ENCODE measurements at places on chromosomes 1 and 21.

DNA sequence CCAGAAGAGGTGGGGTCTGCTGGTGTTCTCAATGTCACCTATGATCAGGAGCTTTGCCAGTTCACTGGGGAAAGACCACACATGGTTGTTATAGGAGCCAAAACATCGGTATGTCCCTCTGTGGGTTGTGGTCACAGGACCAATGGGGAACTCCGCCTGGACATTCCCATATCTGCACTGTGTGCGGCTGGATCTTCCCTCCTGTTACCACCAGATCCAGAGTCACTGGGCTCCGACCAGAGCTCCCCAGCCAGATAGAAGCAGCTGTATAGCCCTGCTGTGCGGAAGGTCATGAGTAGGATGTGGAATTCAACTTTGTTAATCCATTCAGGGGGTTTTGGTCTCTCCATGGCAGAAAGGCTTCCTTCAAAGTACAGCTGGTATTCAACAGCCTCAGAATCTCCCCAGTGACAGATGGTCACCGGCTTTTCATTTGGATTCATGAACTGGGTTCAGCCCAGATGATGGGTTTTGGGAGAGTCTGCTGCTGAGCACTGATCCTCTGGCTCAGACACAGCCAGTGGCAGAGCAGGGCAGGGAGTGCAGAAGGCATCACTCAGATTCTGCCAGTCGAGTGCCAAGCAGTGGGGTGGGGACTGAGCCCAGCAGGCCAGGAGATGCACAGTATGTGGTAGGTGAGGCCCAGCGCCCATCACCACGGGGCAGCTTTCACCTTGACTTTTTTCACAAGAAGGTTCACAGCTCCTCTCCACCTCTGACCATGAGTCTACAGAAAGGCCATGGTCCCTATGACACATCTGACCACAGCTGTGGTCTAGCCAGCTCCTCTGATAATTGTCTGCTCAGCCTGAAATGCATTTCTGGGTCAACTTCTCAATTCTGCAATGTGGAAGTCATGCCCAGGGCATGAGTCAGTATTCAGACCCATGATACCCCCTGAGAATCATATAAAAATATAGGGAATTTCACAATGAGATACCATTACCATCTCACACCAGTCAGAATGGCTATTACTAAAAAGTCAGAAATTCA, 2.9 kb upstream of the SHCBP1L start:
- peak; percentile 99 for DNase-seq

- DNase-seq: no peak
Measured at GRCh38 chr1:5448486-5448885, 543.7 kb downstream of the NPHP4 start.

GRCh38 chr1:54510715-54511270, 37.2 kb upstream of the ACOT11 start:
- no peak for DNase-seq

DNA sequence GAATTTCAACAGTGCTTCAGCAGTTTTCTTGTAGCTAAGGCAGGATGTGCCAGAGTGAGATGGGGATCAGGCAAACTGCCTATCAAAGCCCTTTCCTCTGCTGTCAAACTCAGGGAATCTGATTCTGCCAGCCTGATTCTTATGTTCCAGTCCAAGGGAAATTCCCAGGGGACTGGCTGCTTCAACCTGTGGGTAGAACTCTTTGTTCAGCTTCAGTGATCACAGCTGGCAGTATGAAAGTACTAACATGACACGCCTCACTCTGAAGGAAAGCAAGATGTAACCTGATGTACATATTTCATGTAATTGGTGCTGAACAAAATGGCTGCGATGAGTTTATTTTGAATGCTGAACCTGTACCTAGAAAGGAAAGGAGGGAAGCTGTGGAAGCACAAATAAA, 40.1 kb upstream of the SLC5A9 start:
- DNase-seq: peak; percentile 79

DNA sequence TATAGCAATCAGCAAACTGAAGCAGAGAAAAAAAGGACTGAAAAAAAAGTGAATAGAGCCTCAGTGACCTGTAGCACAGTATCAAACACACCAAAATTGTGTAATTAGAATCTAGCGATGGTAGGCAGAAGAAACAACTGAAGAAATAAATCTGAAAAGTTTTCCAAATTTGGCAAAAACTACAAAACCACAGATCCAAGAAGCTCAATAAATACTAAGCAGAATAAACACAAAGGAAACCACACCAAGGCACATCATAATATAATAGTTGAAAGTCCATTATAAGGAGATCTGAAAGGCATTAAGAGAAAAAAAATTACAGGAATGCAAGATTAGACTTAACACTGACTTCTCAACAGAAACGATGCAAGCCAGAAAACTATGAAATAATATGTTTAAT, 7.1 kb upstream of the IL12RB2 start:
- DNase-seq: no peak

DNA sequence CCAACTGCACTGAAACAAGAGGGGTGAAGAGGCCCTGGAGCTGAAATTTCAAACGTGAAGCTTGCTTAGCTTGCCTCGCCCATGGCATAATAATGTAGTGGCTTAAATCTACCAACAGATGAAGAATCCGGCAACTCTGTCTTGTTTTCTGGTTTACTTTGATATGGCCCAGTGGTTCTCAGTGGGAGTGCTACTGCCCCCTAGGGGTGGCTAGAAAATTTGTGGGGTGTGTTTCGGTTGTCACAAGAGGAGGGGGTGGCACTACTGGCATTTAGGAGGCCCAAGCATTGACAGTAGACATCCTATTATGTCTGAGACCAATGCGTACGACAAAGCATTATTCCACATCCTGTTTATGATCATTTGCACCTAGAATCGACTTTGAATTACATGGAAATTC, 51.9 kb upstream of the C8B start:
- no peak for DNase-seq

DNA sequence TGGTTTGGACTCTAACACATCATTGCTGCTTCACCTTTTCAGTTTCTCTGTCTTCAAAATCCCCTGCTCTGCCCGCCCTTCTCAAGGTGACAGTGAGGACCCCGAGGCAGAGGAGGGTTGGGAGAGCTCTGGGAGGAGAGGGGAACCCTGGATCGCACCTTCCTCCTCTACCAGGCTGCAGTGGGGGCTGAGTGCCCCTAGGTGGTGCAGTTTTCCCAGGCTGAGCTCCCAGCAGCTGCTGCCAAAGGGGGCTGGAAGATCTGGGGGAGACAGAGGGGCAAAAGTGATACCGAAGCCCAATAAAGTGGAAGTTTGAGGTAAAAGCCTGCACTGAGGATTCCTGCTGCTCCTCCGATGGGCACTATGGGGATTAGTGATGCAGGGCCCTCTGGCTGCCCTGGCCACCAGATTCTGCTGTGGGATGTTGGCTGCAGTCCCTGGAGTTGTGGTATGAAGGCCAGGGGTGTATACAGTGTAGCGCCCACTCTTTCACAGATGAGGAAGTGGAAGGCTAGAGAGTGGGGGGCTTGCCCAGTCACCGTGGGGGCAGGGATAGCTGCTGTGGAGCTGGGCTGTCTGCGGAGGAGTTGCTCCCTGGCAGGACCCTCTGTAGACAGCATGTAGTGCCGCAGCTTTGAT, 40.7 kb upstream of the SCMH1 start:
- DNase-seq: no peak

DNA sequence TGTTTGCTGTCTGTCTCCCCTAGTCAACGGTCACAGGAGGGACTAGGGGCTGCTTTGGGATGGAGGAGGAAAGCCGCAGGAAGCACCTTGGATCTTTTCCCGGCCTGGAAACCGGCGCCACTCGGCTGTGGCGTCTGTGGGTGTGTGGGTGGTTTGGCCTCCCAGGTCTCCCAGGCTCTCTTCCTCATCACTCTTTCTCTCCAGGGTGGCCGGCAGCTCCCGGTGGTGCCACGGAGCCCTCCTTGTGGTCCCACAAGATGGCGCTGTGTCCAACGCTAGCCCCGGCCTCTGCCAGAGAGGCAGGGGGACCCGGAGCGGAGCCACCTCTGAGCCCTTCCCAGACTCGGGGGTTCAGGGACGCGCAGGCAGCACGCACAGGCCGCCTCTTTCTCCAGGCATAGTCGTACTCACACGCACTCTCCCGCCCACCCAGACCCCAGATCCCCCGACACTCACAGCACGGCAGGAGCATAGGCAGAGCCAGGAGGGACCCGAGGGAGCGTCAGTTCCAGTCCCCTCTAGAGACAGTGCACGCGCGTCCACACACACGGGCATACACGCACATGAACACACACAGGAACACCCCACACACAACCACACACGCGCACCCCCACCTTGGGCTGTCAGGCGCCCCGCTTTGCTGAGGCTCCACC, 31.2 kb downstream of the CDCP2 start:
- DNase-seq: peak; percentile 98

GRCh38 chr1:199936441-199936840, 91.1 kb upstream of the NR5A2 start:
- DNase-seq: no peak

DNA sequence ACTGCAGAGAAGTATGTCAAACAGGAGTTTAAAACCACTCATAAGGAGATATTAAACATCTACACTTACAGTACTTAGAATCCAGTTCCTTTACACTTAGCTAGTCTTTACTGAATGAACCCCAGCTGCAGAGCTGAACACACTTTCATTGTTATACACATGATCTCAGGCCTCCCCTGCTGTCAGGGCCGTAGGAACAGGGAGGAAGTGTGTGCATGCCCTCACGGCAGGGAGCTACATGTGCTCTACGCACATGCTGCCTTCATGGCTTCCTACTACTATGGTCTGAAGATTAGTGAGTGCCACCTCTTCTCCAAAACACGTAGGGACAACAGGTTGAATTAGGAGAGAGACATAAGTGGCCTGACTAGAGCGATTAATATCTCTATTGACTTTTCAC, 191.5 kb downstream of the SIPA1L2 start:
- DNase-seq: no peak

DNA sequence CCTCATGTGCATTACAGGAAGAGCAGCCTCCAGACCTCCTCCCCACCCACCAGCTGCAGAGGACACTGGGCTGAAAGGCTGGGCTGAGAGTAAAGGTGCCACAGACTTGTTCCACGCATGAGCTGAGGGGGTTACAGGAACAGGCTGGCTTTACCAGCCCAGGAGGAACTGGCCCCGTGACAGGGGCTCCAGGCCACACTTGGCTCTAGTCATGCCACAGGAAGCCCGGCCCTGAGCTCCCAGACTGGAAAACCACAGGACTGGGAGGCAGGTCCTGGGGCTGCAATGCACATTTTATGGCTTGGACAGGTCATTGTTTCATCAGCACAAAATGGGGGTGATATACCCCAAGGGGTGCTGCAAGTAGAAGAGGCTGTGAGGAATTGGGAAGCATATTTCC, 35.6 kb downstream of the GPA33 start:
- peak; percentile 27 for DNase-seq

GRCh38 chr1:226615876-226616275, 67.3 kb downstream of the STUM start:
- no peak for DNase-seq

GRCh38 chr1:7591565-7591964, 179.5 kb upstream of the VAMP3 start:
- no peak for DNase-seq

GRCh38 chr1:56850411-56850810, 4.2 kb upstream of the C8A start:
- no peak for DNase-seq

- DNase-seq: no peak
Measured at GRCh38 chr21:32182449-32182848, 96.4 kb downstream of the MIS18A start.

DNA sequence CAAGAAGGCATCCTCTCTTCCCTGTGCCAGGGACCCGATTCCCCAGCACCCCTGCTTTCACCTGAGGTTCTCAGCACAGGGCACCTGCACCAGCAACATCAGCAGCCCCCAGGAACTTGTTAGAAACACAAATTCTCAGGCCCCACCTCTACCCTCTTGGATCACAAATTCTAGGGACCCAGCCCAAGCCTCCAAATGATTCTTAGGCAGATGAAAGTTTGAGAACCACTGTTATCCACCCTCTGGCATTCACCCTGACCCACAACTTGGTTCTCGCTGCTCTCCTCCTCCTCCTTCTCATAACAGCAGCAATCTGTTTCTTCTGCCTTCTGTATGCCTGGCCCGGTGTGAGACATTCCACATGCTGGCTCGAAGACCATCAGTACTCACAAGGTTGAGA, 60.3 kb upstream of the HIVEP3 start:
- no peak for DNase-seq

DNA sequence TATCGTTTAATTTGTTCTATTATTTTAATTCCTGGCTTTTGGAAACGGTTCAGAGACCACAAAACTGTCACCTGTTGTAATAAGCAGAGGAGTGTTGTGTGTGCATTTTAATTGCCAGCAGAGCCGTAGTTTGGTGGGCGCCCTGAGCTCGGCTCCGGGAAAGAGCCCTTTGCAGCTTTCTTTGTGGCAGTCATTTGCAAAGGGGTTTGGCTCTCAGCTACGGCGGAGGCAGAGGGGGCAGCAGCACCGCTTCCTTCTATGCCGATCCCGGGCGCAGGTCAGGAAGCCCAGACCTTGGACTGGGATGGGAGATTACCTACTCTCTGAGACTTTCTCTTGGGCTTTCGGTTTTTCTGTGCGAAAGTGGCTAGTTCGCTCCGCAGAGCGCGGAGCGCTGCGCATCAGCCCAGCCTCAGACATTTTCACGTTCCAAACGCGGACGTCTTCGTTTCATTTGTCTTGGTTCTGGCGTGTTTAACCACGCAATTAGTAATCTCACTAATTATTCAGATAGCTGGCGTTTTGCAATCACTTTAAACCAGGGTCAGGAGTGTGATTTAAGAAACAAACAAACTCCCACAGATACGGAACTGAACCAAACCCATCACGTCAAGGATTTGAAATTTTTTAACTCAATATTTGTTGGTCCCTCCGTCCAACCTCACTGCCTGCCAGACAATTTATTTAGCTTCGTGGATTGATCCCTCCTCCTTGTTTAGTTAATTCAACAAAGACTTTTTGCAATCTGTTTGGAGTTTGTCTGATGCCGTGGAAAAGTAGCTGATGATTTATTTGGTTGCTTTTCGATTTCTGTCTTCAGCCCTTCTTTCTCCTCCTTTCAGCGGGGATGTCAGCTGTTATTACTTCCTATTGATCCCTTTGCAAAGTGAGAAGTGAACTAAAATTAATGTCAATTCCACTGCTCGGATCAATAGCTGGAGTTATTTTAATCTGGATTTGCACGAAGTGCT, 3.9 kb downstream of the RNF220 start:
- DNase-seq: no peak

DNA sequence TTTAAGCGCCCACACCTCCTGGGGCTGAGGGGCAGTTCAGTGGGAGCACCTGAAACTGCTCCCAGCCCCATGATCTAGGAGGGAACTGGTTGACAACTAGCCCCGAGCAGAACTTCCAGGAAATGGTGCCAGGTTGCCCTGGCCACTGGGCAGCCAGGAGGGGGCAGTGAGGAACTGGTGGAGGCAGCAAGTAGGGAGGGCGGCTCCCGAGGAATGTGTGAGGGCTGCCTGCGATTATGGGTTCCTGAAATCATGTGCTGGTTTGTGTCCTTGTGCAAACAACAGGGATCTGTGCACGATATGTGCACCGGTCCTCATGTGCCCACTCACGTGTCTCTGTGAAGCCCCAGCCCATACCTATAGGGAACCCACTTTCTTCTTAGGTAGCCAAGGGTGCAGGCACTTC, 9.9 kb downstream of the GPR3 start:
- DNase-seq: peak; percentile 30

- no peak for DNase-seq
Measured at GRCh38 chr1:203025686-203026030, 633 bp upstream of the PPFIA4 start.

All from RCC 7860 (cell line).